ENCODE measurements at places on chromosomes 13 and 19.

GRCh38 chr13:106541826-106542225, 6.4 kb upstream of the EFNB2 start:
- no peak for DNase-seq

DNA sequence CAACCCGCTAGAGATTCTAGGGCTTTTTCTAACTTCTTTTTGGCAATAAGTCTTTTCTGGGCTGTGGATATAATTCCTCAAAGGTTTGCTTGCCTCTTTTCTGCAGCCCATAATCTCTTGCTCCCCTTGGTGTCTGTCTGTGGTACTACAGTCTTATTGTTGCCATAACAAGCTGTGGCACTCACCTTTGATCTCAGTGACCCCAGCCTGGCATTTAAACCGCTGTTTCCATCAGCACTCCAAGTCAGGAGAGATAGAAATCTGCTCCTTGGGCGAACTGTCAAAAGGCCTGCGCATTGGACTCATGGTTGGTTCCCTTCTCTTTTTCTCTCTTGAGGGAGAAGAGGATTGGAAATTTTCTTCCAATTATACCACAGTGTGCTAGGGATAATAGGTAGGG, 14.5 kb upstream of the MPHOSPH8 start:
- no peak for DNase-seq

GRCh38 chr19:31057476-31057875, 291.8 kb downstream of the TSHZ3 start:
- DNase-seq, result no peak

GRCh38 chr13:81722456-81722855, 1381.5 kb upstream of the SPRY2 start:
- DNase-seq, result no peak
